ENCODE measurements at places on chromosomes 4 and X.
A peak's percentile ranks its signal among the peaks of the same experiment; 100 is the strongest.

DNA sequence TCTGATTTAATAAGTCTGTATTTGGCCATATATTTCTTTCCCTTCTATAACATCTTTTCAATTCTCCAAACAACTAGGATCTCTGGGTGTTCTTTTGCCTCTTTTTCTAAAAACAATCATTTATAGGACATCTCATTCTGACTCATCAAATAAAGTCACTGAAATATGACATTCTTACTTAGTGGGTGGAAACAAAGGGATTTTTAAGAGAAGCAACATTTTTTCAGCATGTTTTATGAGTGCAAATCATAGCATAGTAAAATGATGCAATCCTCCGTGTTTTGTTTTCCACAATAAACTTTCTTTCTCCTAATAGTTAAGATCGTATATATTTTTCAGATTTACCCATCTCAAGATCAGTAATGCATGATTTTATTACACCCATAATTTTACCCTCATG lies 179.8 kb downstream of the SPCS3 start:
- DNase-seq = peak; percentile 86

DNA sequence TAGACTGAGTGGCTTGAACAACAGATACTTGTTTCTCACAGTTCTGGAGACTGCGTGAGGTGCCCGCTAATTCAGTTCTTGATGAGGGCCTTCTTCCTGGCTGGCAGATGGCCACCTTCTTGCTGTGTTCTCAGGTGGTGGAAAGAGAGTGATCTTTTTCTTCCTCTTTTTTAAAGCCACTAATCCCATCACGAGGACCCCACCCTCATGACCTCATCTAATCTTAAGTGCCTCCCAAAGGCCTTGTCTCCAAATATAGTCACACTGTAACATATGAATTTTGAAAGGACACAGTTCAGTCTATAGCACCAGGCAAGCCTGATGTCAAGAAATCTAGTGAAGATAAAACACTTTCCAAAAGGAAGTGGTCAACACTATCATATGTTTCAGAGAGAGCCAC lies 12.4 kb downstream of the VAMP7 start:
- no peak for DNase-seq

DNA sequence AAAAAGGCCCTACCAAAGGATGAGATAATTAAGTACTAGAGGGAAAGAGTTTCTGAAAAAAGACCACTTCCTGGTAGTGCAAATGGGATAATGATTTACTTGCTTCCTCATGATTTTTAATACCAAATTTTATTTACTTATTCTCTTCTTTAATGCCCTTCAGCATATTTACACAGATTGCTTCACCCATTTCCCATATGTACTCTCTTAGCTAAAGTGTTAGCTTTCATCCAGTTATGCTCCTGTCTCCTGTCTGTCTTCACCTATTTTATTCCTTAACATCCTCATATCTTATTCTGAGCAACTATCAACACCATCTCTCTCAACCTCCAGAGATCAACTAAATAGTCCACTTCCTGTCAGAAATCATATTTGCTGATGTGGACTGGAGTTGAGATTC lies 183.2 kb upstream of the HS3ST1 start:
- DNase-seq = no peak

GRCh38 chrX:72714478-72714916 lies 391 bp upstream of the PHKA1 start:
- DNase-seq = peak; percentile 25

DNA sequence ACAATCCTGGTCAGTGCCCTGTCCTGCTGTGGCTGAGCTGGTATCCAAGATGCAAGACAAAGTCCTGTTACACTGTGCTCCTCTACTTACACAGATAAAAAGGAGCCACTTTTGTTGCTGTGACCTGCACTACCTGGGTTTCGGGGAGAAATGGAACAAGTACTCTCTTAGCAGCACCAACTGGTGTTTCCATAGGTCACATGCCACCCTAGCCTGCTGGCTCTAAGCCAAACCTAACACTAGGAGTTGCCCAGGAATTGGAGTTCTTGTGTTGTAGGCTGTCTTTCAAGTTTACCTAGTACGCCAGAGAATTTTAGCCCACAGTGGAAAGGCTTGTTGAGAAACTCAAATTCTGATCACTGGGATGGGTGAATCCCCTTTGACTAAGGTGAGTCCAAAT lies 727.4 kb downstream of the FAM133A start:
- DNase-seq = no peak

DNA sequence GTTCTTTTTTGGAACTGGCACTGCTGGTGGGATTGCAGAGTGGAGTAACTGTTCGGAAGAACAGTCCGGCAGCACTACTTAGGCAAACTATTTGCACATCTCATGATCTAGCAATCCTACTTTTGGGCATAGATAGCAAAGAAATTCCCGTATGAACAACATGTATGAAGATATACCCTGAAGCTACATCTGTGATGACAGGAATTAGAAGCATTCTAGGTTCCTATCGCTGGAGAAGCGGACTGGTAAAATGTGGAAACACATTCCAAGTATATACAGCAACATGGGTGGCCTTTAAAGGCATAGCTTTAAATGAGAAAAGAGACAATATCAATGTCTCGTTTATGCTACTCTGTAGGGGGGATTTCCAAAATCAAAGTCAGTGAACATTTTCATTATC lies 3.1 kb downstream of the DCAF16 start:
- DNase-seq = peak; percentile 64

- peak; percentile 84 for DNase-seq
Measured at GRCh38 chrX:104136241-104137019, 20.4 kb downstream of the SLC25A53 start.

DNA sequence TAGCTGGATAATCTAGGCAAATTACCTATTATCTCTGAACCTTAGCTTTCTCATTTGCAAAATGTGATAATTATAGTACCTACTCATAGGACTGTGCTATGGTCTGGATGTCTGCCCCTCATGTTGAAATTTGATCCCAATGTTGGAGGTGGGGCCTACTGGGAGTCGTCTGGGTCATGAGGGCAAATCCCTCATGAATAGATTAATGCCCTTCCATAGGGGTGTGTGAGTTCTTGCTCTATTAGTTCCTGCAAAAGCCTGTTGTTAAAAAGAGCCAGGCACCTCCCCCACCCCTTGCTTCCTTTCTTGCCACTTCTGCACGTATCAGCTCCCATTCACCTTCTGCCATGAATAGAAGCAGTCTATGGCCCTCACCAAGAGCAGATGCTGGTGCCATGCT lies 73.9 kb downstream of the SERTM2 start:
- DNase-seq = no peak

DNA sequence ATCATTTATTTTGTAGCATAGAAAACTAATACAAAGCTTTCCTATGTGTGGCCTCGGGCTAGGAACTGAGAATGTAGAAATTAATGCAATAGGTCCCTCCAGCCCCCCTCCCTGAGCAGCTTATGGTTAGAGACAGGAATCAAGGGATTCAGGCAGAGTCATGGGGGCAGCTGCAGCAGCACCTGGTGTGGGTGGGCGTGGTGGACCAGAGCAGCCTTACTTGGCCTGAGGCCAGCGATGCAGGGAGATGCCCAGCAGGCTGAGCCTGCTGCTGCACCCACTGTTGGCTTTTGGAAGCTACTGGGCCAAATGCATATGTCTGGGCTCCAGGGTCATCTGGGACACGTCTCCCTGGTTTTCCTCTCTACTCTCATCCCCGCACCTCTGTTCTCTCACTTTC lies 74.0 kb downstream of the STK32B start:
- no peak for DNase-seq

GRCh38 chr4:185717377-185717741 lies 94.6 kb downstream of the SORBS2 start:
- DNase-seq = no peak

- DNase-seq = peak; percentile 27
Measured at GRCh38 chrX:70026112-70026850, 23.5 kb downstream of the AWAT2 start.

GRCh38 chr4:128862608-128863311 lies 53.3 kb downstream of the JADE1 start:
- DNase-seq = no peak

GRCh38 chr4:159280442-159281172 lies 177.7 kb downstream of the RAPGEF2 start:
- no peak for DNase-seq

DNA sequence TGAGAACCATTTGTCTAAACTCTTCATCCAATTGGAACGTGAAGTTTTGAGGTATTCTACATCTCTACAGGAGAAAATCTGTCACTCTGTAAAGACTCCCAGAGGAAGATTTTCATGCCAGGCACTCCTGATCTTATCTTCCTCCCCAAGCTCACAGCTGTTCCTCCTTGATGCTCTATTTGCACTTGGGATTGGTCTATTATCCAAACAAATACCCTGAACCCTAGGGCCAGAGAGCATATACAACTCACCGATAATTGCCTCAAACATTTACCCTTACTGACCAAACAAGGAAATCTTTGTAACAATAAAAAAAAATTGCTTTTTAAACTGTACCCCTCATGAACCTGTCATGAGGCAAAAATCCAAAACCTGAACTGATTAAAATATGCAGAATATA lies 372.7 kb downstream of the SH2D1A start:
- DNase-seq = no peak

GRCh38 chrX:108053218-108053617 lies 8.4 kb downstream of the VSIG1 start:
- DNase-seq = no peak

GRCh38 chrX:97026406-97026805 lies 142.7 kb downstream of the RPA4 start:
- no peak for DNase-seq

GRCh38 chrX:10892621-10893225 lies 218.4 kb upstream of the HCCS start:
- peak; percentile 72 for DNase-seq

- DNase-seq = no peak
Measured at GRCh38 chr4:145931403-145931802, 7.2 kb downstream of the ZNF827 start.

- peak; percentile 44 for DNase-seq
Measured at GRCh38 chrX:47648376-47648775, 2.0 kb downstream of the ELK1 start.

DNA sequence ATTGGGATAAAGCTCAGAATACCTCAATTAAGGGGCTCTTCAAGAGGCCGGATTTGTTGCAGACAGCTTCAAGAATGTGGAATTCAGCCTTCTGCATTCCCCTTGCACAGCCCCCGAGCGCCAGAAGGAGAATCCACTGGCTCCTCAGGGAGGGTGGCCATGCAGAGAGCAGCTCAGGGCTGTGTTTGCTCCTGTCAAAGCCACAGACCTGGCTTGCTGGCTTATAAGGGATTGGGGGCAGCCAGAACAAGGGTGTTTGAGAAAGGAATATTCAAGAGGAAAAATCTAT lies 36.8 kb downstream of the ING2 start:
- no peak for DNase-seq

GRCh38 chr4:59222221-59222620 lies 1977.9 kb upstream of the ADGRL3 start:
- no peak for DNase-seq

GRCh38 chr4:54365691-54366090 lies 136.6 kb downstream of the PDGFRA start:
- DNase-seq = peak; percentile 22

DNA sequence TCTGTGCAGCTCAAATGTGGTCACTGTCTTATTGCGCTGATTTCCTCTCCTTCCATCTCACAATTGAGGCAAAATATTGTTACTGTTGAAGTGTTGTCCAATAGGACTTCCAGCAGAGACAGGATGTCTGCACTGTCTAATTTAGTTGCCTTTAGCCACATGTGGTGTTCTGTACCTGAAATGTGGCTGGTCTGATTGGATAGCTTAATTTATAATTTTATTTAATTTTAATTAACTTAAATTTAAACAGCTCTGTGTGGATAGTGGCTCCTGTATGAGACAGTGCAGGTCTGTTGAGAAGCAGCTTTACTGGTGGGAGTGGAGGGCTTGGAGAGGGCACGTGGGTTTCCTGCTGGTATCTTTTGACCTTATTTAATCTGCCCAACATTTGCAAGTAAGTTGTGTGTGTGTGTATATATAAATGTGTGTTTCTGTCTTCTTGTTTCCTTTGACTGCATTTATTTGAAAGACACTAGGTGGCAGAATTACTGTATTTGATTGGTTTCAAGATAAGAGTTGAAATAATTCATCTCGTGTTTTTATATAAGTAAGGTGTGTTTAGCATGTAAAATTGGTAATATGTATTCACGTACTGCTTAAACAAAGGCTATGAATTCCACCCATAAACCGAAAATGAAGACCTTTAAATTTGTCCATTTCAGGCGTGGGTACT lies 55.3 kb upstream of the MSANTD1 start:
- no peak for DNase-seq

GRCh38 chr4:24644983-24645764 lies 60.8 kb upstream of the DHX15 start:
- peak; percentile 40 for DNase-seq

- DNase-seq = no peak
Measured at GRCh38 chr4:95180531-95181242, 368.1 kb downstream of the UNC5C start.

DNA sequence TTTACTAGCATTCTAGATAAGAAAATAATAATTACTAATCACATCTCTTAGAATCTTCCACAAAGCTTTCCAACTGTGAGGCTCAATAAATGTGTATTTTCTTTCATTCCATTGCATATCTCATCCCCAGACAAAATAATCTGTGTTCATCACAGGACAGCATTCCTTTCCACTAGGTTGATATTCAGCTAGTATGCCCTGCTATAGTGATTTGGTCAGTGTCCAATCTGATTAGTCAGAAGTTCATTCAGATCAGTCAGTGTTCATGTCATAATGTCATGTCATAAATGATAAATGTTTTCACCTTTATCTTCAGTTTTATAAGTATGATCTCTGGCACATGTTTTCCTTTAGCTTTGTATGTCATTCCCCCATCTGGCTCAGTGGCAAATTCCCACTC lies 611.4 kb downstream of the KCTD8 start:
- no peak for DNase-seq

DNA sequence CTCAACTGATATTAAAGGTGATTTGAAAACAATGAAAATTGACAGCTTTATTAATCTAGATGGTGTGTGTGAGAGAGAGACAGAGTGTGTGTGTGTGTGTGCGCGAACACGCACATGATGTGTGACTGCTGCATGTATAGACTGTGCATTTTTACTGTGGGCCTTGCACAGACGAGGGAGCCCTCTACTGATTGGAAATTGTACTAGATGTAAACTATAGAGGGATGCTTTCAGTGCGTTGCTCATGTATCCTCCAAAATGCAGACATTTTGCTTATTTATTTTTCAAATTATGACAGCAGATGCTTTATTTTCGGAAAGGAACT lies 168.4 kb upstream of the GK2 start:
- peak; percentile 13 for DNase-seq

DNA sequence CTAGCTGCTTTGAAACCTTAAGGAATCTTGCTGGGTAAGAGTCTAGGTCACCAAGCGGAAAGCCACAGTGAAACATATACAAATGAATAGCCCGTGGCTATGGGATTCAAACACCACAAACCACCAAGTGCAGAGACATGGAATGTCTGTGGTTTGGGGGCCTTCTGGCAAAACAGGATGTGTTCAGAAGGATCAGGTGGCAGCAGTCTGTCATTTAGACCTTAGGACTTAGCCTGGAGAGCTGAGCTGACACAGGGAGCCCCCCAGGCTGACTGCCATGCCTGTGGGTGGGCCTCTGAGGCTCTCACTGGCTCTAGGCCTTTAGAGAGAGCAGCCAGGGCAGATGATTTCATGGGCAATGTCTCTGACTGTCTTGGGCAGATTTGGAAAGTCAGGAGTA lies 225.6 kb downstream of the FBXW7 start:
- peak; percentile 94 for DNase-seq

Measured in EH (cell line).